ENCODE measurements at places on chromosomes 2 and 18. TPM values are rescaled to one million over a fixed set of nuclear protein-coding genes. Genes with fewer than 3 reads are reported as not detected.

- no peak for DNase-seq
Observed at GRCh38 chr18:56973487-56973886, 173.4 kb upstream of the BOD1L2 start.

GRCh38 chr2:182345384-182345783 lies 81.5 kb downstream of the PDE1A start:
- DNase-seq, result no peak

- DNase-seq, result no peak
Observed at GRCh38 chr18:76981396-76981968, 151.1 kb downstream of the MBP start.

DNA sequence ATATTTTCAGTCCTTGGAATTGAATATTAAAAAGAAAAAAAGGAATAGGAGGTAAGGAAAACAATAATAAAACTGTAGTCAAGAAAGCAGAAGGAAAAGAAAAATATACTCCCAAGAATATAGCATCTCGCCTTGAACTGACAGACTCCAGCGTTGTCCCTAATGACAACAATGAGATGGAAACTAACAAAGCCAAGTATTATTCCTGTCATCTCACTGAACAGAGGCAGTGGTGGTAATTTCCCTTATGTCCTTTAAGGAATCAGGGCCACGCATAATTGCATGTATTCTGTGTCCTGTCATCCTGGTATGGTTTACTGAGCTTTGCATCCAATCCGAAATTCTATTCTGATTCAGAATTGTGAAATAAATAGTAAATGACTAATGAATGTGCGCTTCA lies 158.9 kb downstream of the LRRTM4 start:
- no peak for DNase-seq

GRCh38 chr2:233974530-233975071 lies 57.4 kb downstream of the TRPM8 start:
- DNase-seq, result peak; percentile 57

- DNase-seq, result no peak
Observed at GRCh38 chr2:143844986-143845385, 674.9 kb downstream of the ZEB2 start.

DNA sequence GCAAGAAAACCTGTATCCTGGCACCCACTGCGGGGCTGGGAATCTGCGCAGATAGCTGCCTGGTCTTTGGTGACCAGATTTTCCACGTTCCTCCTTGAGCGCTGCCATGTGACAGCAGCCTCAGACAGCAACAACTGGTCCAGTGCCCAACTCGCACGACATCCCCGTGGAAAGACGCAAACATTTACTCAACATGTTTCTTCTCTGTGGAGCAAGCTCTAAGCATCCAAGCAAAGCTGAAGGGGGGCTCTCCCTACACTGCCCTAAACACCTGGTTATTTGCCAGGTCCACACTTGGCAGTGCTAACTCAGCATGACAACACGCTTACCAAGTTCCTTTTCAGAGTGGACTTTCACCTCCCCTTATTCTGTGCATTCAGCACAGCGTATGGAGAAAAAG lies 11.3 kb downstream of the ZNF516 start:
- no peak for DNase-seq

IL1A gene
- 0.09 TPM for total RNA-seq

PDCL3 gene
- 7.1 TPM for total RNA-seq

AMER3 gene
- 25.7 TPM for total RNA-seq

REG3A gene
- total RNA-seq, result 0.45 TPM

FBXO15 gene
- 9.3 TPM for total RNA-seq

Data from cerebellum (tissue), 4 donors.